ENCODE measurements at places on chromosomes 1 and 21.
A peak's percentile ranks its signal among the peaks of the same experiment; 100 is the strongest.

DNA sequence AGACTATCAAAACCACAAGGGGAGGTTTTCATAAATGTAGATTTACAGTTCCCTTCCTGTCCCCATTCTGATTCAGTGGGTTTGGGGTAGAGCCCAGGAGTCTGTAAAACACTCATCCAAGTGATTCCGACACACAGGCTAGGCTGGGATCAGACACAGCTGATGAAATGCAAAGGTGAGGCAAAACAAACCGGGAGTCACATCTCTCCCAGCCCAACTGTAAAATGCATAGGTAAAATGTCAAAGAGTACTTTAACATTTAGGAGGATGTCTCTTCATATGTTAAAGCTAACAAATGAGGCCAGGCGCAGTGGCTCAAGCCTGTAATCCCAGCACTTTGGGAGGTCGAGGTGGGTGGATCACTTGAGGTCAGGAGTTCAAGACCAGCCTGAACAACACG lies 45.0 kb downstream of the ZNF281 start:
- DNase-seq: no peak

DNA sequence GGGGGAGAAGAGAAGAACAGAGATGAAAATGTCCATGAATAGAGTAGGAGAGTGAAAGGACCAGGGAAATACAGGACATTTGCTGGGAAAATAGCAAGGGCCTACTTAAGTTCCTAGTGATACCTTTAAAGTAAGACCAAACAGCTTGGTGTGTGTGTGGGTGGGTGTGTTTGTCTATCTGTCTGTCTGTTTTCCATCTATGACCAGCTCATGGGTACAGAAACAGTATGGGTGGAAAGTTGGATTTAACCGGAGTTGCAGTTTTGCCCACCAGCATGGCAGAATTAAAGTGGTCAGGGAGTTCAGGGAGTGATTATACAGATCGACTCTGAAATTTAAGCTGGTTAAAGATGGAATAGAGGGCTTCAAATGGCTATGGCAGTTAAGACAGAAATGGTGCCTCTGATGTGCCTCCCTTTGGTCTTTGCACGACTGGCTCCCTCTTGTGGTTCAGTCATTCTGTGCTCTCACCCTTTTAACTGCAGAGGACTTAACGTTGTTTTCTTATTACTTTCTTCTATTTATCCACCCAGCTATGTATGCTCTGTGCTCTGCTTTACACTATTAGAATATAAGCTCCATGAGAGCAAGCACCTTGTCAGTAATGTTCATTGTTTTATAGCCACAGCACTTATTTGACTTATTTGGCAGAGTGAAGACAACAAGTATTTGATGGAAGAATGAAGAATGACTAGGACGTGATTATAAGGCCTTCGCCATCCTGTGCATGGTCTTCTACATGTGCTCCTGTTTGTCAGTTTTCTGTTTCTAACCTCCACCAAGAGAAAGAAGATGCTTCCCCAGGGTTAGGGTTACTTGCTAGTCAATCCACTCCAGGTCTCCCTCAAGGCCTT lies 72.7 kb upstream of the AK4 start:
- DNase-seq: peak; percentile 40

GRCh38 chr1:155474146-155474545 lies 88.5 kb downstream of the ASH1L start:
- DNase-seq: no peak

GRCh38 chr1:87134625-87135328 lies 193.9 kb upstream of the LMO4 start:
- DNase-seq: no peak

DNA sequence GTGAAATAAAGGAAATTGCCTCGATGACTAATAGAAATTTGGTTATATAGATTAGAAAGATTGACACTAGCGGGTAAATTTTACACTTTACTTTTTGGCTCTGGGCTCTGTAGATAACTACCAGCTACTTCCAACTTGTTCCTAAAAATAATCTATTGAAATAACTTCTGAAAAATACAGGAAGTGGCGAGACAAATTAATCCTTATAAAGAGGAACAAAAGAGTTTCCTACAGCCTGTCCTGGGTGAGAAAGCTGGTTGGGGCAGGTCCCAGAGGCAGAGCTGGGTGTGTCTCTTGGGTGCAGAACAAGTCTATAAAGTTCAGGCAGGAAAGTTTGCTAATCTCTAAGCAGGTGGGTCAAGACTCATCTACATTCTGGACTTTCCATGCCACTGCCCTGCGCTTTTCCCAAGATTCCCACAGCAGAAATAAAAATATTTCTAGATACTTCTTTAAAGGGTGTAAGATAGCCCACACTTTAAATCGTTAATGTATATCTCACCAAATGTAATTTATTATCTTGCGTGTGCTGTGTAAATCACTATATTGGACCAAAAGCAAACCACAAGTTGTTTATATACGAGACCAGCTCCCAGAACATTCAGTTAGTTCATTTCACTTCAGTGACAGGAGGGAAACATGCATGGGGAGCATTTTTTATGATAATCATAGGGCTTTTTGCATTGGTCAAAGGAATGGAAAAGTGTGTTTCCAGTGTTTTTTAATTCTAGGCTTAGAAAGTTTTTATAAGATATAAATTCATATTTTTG lies 70.1 kb upstream of the NRIP1 start:
- DNase-seq: no peak

- no peak for DNase-seq
Observed at GRCh38 chr1:202644219-202645096, 65.8 kb downstream of the SYT2 start.

- peak; percentile 71 for DNase-seq
Observed at GRCh38 chr1:160830321-160831153, 32.1 kb downstream of the CD244 start.

GRCh38 chr1:13560541-13560940 lies 23.1 kb upstream of the PDPN start:
- no peak for DNase-seq

- DNase-seq: no peak
Observed at GRCh38 chr1:244099258-244099930, 48.3 kb downstream of the ZBTB18 start.

DNA sequence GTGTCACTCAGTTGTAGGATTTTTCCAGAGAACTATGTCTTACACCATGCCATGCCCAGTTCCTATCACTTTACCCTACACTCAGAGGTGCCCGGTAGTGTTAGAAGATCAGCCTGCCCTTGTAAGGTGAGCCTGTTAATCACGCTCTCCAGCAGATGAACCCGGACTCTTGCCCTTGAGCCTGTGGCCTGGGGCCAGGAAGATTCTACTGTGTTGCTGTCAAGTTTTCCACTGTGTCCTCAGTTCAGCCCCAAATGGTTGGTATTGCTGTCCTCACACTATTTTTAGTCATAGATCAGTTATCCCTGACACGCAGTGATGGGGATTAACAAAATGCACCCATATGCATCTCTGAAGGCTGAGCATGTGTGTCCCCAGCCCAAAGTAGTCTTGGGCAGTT lies 105.0 kb upstream of the SPAG17 start:
- no peak for DNase-seq

DNA sequence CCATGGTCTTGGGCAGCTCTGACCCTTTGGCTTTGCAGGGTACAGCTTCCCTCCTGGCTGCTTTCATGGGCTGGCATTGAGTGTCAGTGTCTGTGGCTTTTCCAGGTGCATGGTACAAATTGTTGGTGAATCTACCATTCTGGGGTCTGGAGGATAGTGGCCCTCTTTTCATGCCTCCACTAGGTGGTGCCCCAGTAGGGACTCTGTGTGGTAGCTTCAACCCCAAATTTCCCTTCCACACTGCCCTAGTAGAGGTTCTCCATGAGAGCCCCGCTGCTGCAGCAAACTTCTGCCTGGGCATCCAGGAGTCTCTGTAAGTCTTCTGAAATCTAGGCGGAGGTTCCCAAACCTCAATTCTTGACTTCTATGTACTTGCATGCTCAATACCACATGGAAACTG lies 494.5 kb upstream of the LRRC7 start:
- DNase-seq: no peak

DNA sequence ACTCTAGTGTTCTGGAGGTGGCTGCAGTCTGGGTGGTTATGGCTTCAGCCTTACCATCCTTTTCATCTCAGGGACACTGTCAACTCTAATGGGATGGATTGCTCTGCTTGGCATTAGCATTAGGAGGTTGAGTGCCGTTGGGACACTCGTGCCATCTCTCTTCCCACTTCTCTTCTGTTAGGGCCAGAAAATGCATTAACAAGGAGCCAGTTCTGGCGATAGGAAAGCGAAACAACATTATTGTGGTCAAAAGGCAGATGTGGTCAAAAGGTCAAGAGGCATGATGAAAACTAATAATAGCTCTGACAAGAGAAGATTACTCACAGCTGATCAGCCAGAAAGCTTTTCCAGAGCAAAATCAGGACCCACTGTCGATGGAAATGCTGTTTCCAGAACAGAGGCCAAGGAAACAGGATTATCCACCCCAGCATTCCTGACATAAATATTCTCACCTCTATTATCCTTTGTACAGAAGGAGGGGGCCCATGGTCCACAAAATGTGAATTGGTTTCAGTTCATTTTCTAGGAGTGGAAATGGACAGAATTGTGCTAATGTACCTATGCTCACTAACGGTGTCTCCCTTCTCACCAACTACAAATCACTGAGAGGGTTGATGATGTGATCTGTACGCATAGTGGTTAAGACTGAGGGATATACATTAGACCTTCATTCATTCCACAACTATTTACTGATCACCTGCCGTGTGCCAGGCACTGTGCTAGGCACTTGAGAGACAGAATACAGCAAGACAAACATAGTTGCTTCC lies 72.0 kb downstream of the ST6GALNAC5 start:
- no peak for DNase-seq

- no peak for DNase-seq
Observed at GRCh38 chr1:24155011-24155782, 12.3 kb upstream of the IL22RA1 start.

DNA sequence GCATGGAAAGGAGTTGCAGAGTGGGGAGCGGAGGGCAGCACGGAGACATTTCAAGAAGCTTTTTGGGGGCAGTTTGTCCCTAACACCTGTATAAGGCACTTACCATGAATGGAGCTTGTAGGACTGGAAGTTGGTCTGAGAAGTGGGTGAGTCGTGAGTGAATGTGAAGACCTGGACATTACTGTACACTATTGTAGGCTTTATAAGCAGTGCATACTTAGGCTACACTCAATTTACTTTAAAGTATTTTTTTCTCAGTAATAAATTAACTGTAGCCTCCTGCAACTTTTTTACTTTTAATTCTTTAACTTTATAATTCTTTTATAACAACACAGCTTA lies 141.6 kb upstream of the ETV3 start:
- DNase-seq: no peak

GRCh38 chr1:196180847-196181593 lies 427.2 kb downstream of the KCNT2 start:
- DNase-seq: no peak

GRCh38 chr1:174153825-174154107 lies 5.6 kb upstream of the RABGAP1L start:
- no peak for DNase-seq

DNA sequence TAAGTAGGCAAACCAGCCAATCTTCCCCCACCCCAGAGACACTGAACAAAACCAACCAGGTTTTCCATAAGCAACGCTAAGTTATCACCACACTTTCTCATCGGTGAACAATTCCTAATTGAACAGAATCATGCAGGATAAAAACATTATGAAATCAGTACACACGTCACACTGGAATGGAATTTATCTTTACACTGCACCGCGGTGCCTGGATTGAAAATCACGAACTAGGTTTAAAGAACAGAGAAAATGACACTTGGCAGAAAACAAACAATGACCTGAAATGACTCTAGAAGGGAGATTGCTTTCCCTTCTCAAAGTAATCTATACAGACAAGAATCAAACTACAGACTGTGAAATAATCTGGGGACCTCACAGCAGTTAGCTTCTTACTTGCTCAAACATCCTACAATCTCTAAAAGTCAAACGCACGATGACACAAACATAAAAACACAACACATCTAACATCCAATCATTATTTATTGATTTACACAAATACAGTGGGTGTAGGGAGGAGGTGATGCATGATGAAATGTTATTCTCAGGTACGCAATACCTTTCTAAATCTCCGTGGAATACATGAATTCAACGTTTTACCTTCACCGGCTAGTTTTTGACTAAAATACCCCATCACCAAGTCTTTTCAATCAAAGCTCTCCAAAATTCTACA lies 1.9 kb downstream of the EIF4G3 start:
- DNase-seq: no peak

DNA sequence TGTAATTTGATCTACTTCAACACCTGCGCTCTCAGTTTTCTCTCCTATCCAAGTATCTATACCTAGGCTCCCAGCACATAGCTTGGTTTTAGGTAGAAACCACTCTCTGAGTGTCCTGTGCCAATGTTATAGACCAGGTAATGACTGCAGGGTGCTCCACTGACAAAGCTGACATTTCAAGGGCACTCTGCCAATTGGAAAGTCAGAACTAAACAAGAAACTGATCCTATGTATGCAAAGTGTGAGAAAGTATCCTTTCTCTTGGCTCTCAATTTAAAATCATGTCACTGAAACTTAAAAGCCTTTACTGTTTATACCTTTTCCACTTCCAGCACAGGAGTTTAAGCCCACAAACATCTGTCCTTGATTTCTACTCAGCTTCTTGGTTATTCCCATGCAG lies 45.0 kb upstream of the AIM2 start:
- no peak for DNase-seq

DNA sequence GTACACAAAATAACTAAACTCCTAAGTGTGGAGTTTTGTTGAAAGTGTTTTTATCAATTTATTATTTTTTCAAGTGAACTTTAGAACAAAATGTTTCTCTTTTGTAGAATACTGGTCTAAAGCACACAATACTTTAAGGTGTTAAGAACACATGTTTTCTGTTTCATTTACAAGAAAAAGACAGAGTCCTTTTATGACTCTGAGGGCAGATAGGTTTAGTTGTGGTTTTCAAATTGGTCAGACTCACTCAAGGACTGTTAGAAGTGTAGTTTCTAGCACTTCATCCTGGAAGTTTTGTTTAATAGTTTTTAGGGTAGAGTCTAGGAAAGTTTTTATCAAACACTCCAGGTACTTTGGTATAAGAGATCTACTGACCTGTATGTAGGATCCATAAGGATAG lies 376.5 kb downstream of the LRRIQ3 start:
- DNase-seq: no peak

DNA sequence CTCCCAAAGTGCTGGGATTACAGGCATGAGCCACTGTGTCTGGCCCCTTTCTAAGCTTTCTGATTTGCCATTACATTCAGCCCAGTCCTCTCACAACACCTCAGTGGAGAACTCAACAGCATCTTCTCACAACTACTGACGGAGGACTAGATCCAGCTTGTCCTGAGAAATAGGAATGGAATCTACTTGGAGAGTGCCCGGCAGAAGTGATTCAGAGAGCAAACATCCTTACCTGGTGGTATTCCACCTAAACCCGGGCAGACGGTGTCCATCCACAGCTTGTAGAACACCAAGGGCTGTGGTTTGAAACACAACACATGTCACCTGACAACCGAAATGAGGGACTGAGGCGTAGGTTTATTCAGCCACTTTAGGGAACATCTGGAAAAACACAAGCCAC lies 28.8 kb upstream of the CCSAP start:
- DNase-seq: no peak

- DNase-seq: no peak
Observed at GRCh38 chr1:169733924-169734323, at the start of gene SELE. SELE (minus strand) TSS chr1:169734079; CDS start chr1:169733612, 467 bp downstream.
